ENCODE measurements at places on chromosomes 11 and 22. TPM values are rescaled to one million over a fixed set of nuclear protein-coding genes. Genes with fewer than 3 reads are reported as not detected.

Gene C11orf97
- not detected for total RNA-seq

Gene MYO18B
- total RNA-seq = 45.6 TPM

Gene OR6T1
- total RNA-seq = not detected

- DNase-seq = no peak
Observed at GRCh38 chr11:34313099-34313517, 44.7 kb downstream of the ABTB2 start.

- DNase-seq = no peak
Observed at GRCh38 chr11:129968591-129969419, 33.8 kb downstream of the PRDM10 start.

GRCh38 chr22:50305923-50306566 lies 1.4 kb downstream of the PLXNB2 start:
- DNase-seq = peak; percentile 85

DNA sequence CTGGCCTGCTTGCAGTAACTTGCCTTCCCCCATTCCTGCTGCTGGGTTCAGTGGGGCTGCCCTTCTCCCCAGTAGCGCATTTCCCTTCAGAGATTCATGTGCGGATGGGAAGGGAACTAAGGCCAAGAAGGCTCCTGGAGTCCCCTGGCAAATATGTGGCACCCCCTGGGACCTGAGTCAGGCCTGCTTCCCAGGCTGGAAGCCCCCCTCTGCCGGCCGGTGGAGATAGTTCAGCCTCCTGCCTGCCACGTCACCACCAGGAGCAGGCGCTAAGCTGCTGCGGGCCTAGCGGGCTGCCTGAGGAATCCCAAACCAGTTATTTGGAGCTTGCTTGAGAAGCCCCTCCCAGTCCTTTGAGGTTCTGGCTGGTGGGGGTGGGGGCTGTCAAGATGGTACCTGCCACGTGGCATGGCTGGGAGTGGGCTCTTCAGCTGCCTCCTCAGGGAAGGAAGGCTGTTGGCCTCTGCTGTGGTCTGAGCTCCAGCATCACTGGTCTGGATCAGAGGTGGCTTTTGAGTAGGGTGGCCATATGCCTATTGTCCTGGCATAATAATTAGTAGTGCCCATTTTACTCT lies 2.0 kb downstream of the SERPINH1 start:
- peak; percentile 62 for DNase-seq
